ENCODE measurements at places on chromosomes 5 and 9. TPM values are rescaled to one million over a fixed set of nuclear protein-coding genes. Genes with fewer than 3 reads are reported as not detected.

ARPC5L gene
- total RNA-seq, result 12.9 TPM

FOXD1 gene
- 1.4 TPM for total RNA-seq

SRD5A1 gene
- total RNA-seq, result 8.2 TPM

IL4 gene
- not detected for total RNA-seq

PCDHGC4 gene
- 2.2 TPM for total RNA-seq

SLC4A9 gene
- not detected for total RNA-seq

ANKRD34B gene
- not detected for total RNA-seq

PRRT1B gene
- total RNA-seq, result not detected

GFI1B gene
- total RNA-seq, result not detected

ARL14EPL gene
- 0.20 TPM for total RNA-seq

TMEM174 gene
- not detected for total RNA-seq

HSPB3 gene
- not detected for total RNA-seq

GNA14 gene
- total RNA-seq, result 0.73 TPM

CD72 gene
- 4.4 TPM for total RNA-seq

PLPP7 gene
- 13.6 TPM for total RNA-seq

PRELID2 gene
- total RNA-seq, result 18.4 TPM

IL33 gene
- total RNA-seq, result 11.0 TPM

DRD1 gene
- total RNA-seq, result not detected

ACTBL2 gene
- not detected for total RNA-seq

All from subcutaneous preadipocyte (primary cell).